ENCODE measurements at places on chromosomes 4 and X.

GRCh38 chrX:39580043-39580442 is 517.7 kb downstream of the BCOR start:
- DNase-seq = no peak

DNA sequence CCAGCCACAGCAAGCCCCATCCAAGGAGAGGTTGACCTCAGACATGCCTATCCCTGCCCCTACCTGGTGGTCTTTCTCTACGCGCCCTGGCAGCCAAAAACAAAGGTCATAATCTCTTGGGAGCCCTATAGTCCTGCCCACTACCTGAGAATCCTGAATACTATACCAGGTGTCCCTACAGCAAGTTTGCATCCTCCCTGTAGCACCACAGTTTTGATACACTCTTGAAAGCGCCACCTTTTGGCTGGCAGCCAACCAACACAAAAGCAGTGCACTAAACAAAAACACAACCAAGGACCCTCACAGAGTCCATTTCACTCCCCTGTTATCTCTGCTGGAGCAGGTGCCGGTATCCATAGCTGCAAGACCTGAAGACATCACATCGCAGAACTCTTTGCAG is 523.8 kb upstream of the CPEB2 start:
- no peak for DNase-seq

DNA sequence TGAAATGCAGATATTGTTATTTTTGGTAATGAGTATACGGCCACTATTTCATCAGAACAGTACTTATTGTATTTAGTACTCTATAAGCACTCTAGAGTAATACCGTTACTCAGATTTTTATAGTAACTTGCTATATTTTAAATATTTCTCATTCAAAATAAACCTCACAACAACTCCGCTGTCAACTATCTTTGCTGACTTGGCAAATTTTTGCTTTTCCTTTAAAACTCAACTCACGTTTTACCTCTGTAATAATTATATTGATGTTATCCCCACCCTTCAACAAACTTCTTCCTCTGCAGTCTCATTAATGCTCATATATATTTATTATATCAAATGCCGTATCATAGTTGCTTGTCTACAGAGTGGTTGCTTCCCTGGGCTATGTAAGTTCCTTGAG is 9.0 kb downstream of the JCHAIN start:
- no peak for DNase-seq

DNA sequence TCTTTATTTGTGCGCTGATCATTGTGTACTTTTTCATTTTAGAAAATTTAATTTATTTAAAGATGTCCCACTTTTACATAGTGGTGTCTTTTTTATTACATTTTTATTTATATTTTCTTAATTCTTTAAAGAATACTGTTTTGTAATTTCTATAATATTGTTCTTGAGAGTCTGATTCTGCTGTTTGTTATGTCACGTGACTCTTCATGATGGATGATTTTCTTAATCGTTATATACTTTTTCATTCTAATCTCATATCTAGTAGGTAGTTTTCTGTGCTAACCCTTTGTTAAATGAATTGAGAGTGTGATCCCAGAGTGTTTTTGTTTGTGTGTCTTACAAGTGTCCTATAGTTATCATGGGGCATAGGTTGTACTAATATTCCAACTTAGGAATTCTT is 568.2 kb upstream of the AMOT start:
- DNase-seq = no peak

DNA sequence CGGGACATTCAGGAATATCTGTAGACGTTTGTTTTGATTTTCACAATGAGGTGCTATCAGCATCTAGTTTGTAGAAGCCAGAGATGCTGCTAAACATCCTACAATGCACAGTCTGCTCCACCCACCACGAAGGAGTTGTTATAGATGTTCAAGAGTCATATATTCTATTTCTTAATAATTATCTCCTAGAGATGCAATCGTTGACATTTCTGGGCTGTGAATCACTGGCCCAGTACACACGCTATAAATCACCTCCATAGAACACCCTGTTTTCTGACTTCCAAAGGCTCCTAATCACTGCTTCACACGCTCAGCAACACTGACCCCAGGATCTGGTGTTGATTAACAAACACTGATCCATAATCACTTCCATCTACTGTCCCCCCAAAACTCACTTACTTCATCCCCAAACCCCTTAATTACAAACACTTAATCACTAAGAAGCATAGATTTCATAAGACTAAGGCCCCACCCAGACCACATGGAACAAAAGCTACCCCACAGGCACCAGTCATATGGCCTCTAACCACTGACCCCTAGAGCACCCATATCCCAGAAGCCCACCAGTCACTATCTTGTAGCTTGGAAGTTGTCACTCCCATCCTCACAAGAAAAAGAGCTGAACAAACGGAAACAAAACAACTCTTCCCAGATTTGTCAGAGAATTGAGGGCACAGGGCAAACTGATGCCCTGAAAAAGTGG is 31.7 kb upstream of the ZNF41 start:
- DNase-seq = no peak

DNA sequence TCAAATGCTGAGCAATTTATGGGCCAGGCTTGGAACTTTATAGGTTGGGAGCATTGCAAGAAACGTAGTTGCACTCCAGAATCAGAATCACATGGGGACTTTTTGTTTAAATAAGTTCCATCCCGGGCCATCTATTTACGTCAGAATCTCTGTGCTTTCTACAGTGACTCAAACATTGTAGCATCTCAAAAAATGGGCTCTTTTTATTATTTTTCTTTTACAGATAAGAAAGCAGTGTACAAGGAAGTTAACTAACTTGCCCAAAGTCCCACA is 10.2 kb downstream of the CC2D2A start:
- DNase-seq = no peak

- DNase-seq = no peak
These were observed 1.5 kb upstream of the NWD2 start for GRCh38 chr4:37243051-37243450.

GRCh38 chr4:87388901-87389300 is 2.1 kb downstream of the HSD17B11 start:
- DNase-seq = no peak

GRCh38 chr4:1289207-1290164 is at the start of gene MAEA:
Gene MAEA (plus strand): TSS chr4:1289891. CDS start chr4:1289914, 23 bp downstream.
- DNase-seq = peak; percentile 99

DNA sequence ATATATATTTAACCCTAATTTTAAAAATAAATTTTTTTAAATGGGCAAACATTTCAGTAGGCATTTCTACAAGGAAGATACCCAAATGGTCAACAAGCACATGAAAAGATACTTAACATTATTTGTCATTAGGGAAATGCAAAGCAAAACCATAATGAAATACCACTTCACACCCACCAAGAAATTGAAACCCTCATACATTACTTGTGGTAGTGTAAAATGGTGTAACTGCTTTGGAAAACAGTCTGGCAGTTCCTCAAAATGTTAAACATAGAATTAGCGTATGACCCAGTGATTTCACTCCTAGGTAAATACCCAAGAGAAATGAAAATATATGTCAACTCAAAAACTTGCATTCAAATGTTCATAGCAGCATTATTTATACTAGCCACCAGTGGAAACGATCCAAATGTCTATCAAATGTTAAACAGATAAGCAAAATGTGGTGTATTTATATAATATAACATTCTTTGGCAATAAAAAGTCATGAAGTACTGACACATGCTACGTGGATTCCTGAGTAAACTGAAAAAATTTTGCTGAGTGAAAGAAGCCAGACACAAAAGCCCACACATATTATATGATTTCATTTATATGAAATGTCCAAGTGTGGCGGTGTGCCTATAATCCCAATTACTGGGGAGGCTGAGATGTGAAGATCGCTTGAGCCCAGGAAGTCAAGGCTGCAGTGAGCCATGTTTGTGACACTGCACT is 16.6 kb downstream of the TRIM2 start:
- no peak for DNase-seq

DNA sequence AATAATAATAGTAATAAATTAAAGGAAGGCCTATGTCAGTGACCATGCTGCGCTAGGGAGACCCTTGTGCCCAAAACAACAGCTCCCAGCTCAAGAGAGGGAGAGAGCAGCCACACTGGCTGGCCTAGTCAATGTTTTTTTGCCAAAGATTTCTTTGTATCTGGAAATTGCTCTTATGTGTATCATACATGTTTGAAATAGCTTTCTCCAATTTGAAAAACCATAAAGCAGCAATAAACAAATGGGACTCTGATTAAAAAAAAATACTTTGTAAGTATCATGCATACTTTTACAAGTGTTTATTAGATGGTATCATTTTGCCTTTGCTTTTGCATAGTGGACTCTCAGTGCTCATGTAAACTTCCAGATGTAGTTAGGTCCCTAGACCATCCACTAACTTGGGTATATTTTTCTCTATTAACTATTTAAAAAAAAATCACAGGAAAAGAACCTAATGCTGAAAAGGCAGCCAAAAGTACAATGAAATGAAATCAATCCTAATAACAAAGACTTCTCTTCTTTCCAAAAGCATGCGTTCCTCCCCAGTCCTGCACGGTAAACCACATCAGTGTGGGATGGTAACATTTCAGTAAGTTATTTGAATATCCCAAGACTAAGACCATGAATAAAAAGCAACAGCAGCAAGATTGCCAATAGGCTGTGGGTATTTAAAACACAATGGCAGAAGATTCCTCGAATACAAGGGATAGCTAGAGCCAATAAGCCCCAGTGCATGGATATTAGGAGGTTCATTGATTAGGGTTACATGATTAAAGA is 117.6 kb downstream of the PALLD start:
- DNase-seq = no peak

GRCh38 chrX:31836479-31836878 is 764.6 kb upstream of the FTHL17 start:
- DNase-seq = no peak

DNA sequence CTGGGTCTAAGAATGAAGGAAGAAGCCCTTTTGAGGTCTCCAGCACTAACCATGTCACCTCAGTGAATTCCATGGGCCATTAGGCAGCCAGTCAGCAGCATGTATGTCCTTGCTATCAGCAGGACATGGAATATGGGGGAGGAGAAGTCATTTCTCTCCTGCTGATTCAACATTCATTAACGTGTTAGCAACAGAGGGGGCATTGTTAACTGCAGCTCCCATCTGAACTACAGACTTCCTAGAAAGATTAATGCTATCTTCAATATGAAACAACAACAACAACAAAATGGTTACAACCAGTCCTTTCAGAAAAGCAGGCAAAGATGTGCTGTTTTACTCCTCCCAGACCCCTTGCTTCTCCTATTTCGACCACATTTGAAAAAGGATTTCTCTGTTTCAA is 120.4 kb upstream of the SLC34A2 start:
- no peak for DNase-seq

DNA sequence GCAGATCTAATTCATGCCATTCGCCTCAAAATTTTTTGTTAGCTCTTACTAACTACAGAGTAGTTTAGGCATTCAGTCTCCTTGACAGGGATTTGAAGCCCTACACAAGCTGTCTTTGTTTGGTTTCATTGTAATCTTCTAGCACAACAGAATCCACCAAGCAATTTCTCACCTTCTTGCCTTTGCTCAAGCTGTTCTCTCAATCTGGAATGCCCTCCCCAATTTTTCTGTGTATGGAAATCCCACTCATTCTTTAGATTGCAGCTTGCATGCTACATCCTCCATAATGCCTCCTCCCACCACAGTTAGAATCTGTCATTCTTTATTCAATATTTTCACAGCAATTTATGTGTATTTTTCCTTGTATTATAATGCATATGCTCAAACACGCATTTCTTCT is 63.7 kb downstream of the C4orf51 start:
- no peak for DNase-seq

DNA sequence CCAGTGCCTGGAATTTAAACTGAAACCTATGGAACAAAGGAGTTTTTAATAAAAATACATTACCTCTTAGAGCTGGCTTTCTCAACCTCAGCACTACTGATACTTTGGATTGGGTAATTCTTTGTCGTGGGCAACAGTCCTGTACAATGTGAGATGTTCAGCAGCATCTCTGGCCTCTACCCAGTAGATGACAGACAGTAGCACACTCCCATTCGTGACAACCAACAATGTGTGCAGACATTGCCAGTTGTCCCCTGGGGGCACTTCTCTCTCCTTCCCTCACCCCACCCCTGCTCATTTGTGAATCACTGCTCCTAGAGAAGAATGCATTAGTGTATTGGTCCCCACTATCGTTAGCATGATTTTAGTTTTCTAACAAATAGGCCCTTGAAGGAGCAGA is 16.2 kb downstream of the GPAT3 start:
- no peak for DNase-seq

GRCh38 chrX:78455901-78456300 is 128.5 kb upstream of the CYSLTR1 start:
- DNase-seq = no peak

GRCh38 chr4:70709611-70710205 is 12.1 kb upstream of the RUFY3 start:
- DNase-seq = no peak

GRCh38 chrX:13428053-13428786 is 108.4 kb upstream of the ATXN3L start:
- no peak for DNase-seq

- no peak for DNase-seq
These were observed 9.9 kb downstream of the TNIP2 start for GRCh38 chr4:2745981-2746806.

GRCh38 chr4:96149894-96150293 is 310.0 kb downstream of the PDHA2 start:
- no peak for DNase-seq

- DNase-seq = no peak
These were observed 8.8 kb downstream of the ACSL1 start for GRCh38 chr4:184816962-184817361.

DNA sequence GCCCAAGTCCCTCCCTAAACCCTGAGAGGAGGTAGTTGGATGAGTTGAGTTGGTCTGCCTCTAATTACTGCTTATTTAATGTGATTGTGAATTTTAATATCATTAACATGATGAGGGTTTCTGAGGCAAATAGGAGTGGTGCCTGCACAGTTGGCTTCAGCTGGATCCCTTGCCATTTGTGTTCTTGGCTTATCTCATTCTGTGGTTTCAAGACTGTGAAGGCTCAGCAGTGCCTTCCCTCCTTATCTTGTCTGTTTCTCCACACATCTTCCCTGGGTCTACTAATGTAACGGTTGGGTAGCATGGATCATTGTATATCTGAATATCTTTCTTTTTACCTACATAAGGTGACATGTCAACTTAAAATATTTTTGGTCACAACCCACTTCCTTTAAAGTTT is 1.6 kb upstream of the SLC10A4 start:
- DNase-seq = no peak

GRCh38 chr4:141416219-141416618 is 195.5 kb downstream of the ZNF330 start:
- DNase-seq = no peak

GRCh38 chr4:991451-992296 is 1.5 kb downstream of the SLC26A1 start:
- DNase-seq = no peak

DNA sequence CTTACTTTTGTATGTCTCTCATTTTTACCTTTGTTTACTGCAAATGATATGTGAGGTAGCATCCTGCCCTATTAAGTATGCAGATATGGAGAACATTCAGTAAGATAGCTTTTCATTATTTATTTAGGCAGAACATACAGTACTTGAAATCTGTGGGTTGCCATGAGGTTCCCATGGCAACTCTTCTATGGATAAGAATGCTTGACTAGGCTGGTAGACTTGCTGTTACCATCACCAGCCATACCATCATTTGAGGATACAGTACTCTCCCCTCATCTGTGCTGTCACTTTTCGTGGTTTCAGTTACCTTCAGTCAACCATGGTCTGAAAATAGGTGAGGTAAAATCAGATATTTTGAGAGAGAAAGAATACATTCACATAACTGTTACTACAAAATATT is 56.7 kb downstream of the NAF1 start:
- DNase-seq = no peak

GRCh38 chr4:38400946-38401345 is 263.1 kb upstream of the KLF3 start:
- no peak for DNase-seq

- DNase-seq = no peak
These were observed 38.3 kb upstream of the SPINK2 start for GRCh38 chr4:56859841-56860240.

GRCh38 chr4:1757836-1758235 is 35.3 kb upstream of the FGFR3 start:
- DNase-seq = no peak
